ENCODE measurements at places on chromosomes 5 and 9.

DNA sequence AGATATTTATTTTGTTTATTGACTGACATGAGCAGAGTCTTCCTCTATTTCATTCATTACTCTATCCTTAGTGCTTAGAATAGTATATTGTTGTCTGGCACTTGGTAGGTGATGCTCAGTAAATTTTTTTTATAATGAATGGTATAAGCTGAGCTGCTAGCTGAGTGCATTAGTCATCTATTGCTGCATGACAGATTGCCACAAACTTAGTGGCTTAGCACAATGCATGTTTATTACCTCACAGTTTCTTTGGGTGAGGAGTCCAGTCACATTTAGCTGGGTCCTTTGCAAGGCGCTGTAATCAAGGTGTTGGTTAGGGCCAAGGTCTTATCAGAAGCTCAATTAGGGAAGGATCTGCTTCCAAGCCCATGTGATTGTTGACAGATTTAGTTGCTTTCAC, 23.1 kb downstream of the SMAD5 start:
- no peak for DNase-seq

DNA sequence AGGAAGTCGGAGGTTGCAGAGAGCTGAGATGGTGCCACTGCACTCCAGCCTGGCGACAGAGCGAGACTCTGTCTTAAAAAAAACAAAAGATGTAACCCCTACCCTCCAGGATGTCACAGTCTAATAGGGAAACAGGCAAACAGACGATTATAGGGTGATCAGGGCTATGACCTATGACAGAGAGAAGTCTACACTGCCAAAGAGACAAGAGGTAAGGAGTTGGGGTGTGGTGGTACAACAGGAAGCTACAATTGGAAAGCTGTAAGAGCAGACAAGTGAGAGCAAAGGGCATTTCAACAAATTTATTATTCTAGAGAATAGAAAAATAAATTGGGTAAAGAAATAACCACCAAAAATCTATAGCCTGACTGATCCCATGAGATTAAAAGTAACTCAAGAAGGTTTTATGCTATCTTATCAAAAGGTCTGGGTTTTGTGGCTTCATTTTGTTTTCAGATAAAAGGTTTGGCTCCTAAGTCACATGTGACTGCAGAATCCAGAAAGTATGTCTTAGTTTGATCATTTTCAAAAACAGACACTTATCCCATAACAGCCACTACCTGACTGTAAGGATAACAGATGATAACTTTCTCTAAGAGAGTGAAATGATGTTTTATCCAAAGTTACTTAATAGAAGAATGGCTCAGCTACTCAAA, 7.3 kb downstream of the CDC26 start:
- DNase-seq = no peak

GRCh38 chr5:68450245-68450852, 234.8 kb downstream of the PIK3R1 start:
- DNase-seq = no peak

- no peak for DNase-seq
Observed at GRCh38 chr5:173857234-173857633, 30.9 kb upstream of the CPEB4 start.

DNA sequence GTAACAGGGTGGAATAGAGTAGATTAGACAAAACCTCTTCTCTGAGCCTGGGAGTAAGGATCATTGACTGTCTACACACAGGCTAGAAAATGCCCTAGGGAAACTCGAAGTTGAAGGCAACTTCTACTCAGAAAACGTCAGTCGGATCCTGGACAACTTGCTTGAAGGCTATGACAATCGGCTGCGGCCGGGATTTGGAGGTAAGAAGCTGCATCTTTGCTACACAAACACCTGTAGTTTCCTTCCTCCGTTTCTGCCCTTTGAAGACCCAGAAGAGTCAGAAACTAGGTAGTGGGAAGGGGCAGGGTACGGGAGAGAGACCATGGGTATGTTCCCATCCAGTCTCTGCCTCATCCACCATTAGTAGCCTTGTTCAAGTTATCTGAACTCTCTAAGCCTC, 628 bp downstream of the GABRA6 start:
- no peak for DNase-seq

- no peak for DNase-seq
Observed at GRCh38 chr9:37281541-37281940, 141.0 kb upstream of the GRHPR start.

DNA sequence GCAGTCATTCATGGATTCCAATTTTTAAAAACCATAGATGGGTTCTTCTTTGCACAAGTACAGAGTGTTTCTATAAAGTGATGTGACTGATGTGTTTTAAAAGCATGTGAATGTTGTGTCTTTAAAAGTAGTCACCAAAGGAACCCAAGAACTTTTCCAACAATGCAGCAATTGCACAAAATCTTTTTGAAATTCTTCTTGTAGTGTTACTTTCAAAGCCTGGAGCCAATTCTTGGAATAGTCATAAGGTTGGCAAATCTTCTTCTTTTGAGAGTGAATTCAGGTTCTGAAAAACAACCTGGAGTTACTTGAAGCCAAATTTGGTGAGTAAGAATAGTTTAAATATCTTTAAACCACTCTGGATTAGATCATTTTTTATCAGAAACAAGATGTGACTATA, 10.5 kb downstream of the GRAMD2B start:
- no peak for DNase-seq

DNA sequence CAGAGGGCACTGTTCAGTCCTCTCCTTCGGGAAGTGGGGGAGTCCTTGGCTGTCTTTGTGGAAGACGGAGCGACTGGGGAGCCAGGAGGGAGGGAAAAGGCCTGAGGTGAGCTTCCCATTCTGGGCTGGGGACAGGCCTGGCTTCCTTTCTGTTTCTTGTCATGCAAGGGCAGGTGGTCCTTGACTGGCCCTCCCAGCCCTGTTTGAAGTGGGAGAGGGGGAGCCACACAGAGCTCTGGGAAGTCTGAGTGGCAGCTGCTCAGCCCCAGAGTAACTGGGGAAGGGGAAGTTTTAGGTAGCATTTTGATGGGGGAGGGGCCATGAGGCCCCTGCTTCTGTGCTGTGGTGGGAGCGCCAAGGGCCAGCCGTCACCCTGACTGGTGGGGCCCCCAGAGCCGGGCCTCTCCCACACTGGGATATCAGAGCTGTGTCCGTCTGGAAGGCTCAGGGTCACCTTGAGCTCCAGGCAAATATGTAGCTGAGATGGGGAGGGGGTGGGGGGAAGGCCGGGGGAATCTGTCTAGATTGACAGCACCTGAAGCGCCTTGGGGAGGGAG, 6.5 kb downstream of the UNC5A start:
- no peak for DNase-seq

DNA sequence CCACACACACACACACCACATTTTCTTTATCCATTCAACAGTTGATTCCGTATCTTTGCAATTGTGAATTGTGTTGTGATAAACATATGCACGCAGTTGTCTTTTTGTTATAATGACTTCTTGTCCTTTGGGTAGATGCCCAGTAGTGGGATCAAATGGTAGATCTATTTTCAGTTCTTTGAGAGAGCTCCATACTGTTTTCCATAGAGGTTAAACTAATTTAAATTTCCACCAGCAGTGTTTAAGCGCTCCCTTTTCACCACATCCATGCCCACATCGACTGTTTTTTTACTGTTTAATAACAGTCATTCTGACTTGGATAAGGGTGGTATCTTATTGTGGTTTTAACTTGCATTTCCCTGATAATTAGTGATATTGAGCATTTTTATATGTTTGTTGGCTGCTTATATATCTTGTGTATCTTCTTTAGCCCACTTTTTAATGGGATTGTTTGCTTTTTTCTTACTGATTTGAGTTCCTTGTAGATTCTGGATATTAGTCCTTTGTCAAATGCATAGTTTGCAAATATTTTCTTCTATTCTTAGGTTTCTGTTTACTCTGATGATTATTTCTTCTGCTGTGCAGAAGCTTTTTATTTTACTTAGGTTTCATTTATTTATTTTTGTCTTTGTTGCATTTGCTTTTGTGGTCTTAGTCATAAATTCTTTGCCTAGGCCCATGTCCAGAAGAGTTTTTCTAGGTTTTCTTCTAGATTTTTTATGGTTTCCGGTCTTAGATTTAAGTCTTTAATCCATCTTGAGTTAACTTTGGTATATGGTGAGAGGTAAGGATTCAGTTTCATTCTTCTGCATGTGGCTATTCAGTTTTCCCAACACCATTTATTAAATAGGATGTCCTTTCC, 82.4 kb downstream of the SH3RF2 start:
- no peak for DNase-seq

DNA sequence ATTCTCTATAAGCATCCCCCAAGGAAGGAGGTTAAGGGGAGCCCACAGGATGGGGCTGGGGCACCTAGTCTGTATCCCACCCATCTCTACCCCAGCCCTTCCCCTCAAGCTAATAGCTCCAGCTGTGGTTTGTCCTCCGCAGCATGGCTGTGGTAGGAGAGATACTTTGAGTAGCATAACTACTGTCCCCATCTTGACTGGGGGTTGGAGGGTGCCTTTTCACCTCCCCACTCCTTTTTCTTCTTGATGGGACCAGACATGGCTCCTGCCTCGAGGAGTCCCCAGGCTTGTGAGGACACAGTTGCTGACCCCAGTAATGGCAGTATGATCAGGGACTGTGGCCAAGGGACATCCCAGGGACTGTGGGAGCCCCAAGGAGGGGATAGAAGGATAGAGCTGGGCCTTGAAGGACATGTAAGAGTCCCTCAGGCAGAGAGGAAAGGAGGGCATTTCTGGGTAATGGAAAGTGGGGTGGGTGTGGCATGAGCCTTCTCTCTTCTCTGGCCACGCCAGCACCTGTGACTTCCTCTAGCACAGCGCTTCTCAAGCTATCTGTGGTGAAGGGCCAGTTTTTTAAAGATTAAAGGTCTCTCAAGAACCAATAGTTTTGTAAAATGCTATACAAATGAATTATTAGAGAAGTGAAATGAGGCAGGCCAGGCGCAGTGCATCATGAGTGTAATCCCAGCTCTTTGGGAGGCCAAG, 14.0 kb downstream of the OLFML2A start:
- no peak for DNase-seq

- peak; percentile 21 for DNase-seq
Observed at GRCh38 chr9:93126151-93126781, 7.8 kb downstream of the NINJ1 start.

DNA sequence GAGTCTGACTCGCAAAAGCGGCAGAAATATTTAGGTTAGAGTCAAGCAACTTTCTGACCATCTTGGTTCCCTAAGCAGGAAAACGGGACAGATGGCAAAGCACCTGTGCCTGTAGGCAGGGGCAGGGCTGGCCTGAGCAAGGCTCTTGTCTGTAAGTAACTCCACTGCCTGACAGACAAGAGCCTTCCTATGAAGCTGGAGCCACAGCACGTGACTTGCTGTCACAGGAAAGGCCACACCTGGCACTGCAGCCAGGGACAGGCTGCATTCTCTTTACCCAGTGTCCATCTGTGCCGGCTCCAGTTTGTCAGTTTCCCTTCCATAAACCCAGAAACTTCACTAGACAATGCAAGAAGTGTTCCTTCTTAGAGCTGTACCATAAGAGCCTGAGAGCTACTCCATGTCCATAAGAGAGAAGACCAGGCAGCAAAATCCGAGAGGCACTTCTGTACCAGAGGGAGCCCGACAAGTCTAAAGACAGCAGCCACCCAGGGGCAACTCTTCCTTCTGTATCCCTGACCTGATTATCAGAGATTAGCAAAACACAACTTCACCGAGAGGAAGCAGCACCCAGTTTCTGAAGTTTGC, 78.1 kb downstream of the GPR21 start:
- no peak for DNase-seq

GRCh38 chr5:150519978-150520377, 12.0 kb downstream of the NDST1 start:
- DNase-seq = no peak

DNA sequence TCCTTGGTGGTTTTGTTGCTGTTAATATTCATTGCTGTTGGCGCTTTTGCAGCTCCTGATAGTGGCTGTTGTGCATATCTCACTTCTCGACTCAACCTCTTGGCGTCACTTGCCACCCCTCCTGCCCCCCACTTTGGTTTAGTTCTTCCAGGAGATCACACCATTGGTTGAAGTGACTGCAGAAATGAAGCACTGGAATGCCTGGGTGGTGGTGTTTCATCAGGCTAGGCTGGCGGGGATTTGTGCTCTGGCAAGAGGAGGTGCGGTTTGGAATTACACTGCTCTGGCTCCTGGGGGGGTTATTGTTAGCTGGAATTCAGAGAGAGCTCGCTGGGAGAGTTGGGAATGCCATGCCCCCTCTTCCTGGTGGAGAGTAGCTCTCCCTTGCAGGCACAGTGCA, 11.5 kb downstream of the PRRC2B start:
- DNase-seq = peak; percentile 63

DNA sequence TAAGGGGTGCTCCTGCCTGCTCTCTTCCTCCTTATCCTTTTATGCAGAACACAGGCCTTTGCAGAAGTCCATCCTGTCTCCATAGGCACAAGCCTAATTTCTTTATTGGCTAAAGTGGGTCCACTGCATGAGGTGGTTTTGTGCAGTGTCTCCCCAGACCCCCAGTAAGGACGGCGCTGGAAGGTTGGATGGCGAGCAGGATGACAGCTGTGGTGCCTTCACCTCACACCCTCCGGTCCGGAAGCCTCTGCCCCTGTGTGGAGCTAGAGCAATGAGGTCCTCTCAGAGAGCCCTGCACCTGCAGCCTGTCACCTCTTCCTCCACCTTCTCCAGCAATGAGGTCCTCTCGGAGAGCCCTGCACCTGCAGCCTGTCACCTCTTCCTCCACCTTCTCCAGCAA, 393.7 kb upstream of the IRX1 start:
- DNase-seq = no peak

- no peak for DNase-seq
Observed at GRCh38 chr5:32664523-32664922, 46.6 kb upstream of the NPR3 start.

- DNase-seq = peak; percentile 26
Observed at GRCh38 chr5:126334760-126335159, 88.4 kb upstream of the GRAMD2B start.

DNA sequence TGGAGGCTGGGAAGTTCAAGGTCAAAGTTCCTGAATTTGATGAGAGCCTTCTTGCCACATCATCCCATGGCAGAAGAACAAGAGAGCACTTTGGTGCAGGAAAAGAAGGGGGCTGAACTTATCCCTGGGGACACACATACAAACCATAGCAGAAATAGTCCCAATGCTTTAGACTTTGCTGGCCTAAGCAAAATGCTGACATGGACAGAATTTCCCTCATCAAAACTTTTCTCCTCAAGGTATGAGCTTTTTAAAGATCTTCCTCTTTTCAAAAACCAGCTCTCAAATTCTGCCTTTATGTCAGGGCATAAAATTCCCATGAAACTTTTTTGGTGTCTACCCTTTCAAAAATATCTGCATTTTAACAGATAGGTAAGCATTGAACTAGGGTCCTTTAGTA, 341.8 kb upstream of the SMARCA2 start:
- no peak for DNase-seq

- no peak for DNase-seq
Observed at GRCh38 chr9:65458465-65458864, 173.5 kb upstream of the FOXD4L5 start.

GRCh38 chr9:90393365-90394152, 249.1 kb downstream of the DIRAS2 start:
- DNase-seq = no peak

- no peak for DNase-seq
Observed at GRCh38 chr5:40628407-40628806, 51.3 kb upstream of the PTGER4 start.

- no peak for DNase-seq
Observed at GRCh38 chr5:32325616-32326015, 12.9 kb upstream of the MTMR12 start.
